ENCODE measurements at places on chromosomes 5 and 9. TPM values are rescaled to one million over a fixed set of nuclear protein-coding genes. Genes with fewer than 3 reads are reported as not detected.

GRCh38 chr5:4646715-4647375 lies 493.3 kb upstream of the ADAMTS16 start:
- DNase-seq, result no peak

GRCh38 chr5:180460834-180461233 lies 33.3 kb upstream of the CNOT6 start:
- no peak for DNase-seq

- DNase-seq, result no peak
Observed at GRCh38 chr5:133081703-133082102, 29.9 kb downstream of the HSPA4 start.

- DNase-seq, result no peak
Observed at GRCh38 chr5:159420940-159421339, 90.7 kb upstream of the IL12B start.

The IRF1 gene
- total RNA-seq, result 10.7 TPM
